ENCODE measurements at places on chromosomes 16 and 17.

DNA sequence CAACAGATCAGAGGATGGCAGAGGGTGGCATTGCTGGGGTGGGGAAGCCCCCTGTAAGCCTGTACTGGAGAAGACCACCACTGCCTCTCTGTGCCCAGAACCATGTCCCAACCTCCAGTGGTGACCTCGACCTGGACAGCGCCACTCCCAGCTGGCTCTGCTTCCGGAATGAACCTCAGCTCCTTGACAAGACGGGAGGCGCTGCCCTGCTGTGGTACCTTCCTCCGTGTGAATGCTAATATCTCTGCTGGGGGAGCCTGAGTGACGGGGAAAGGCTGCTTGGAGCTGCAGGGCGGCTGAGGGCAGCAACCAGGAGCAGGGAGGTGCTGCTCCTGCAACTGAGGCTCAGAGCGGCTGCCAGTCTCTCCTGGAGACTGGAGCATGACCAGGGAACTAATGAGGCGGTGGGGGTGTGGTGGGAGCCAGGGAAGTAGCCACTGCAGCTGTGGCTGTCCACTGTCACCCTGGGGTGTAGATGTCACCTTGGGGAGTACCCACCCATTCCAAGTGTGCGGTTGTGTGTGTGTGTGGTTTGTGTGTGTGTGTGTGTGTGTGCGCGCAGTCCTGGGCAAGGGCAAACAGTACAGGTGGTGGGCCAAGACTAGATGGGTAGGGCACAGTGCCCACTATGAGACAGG lies 6.2 kb downstream of the PRCD start:
- DNase-seq: no peak

- DNase-seq: no peak
Observed at GRCh38 chr16:3017794-3018506, at the start of gene CLDN6. CLDN6 (minus strand) TSS chr16:3018183; CDS start chr16:3016021, 2,162 bp downstream.

DNA sequence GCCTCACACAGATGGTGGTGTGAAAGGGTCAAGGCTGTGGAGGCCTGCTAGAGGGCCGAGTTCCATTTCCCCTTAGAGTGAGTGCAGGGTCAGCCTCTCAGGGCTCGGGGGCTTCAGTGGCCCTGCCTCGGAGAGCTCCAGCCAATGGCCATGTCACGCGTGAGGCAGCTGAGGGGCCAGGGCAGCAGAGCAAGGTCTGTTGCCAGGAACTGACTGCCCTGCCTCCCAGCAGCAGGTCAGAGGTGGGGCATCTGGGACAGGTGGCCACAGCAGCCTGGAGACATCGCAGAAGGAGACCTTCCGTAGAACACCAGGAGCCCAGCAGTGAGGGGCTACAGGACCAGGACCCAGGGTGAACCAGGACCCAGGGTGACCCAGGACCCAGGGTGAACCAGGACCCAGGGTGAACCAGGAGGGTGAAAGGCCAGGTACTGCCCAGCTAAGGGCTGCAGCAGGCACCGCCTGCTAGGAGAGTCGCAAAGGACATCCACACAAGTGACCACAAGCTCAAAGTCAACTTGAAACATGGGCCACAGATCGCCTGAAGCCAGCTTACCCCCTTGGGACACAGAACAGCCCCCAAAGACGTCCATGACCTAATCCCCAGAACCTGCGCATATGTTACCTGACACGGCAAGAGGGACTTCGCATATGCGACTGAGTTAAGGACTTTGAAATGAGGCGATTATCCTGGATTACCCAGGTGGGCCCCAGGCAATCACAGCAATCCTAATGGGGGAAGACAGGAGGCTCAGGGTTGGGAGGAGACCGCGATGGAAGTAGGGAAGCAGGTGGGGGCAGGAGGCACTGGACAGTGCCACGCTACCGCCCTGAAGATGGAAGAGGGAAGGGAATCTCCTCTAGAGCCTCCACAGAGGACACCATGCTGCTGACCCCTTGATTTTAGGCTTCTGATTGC lies 4.8 kb upstream of the MEAK7 start:
- no peak for DNase-seq

DNA sequence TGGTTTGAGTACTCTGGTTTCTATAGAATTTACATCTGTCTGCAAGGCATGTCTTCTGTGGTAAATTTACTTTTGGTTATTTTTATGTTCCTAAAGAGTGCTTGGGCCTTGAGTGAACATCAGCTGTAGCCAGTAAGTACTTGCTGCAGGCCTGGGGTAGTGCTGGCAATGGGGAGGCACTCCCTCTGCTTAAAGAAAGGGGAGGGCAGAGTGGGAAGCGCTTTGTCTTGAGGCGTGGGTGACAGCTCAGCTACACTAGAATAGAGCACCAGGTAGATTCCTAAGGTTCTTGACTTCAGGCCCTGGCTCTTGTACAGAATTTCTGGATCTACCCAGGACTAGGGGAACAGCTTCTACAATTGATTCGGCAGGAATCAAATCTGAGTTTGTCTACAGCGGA lies 50.6 kb downstream of the MPHOSPH6 start:
- no peak for DNase-seq

DNA sequence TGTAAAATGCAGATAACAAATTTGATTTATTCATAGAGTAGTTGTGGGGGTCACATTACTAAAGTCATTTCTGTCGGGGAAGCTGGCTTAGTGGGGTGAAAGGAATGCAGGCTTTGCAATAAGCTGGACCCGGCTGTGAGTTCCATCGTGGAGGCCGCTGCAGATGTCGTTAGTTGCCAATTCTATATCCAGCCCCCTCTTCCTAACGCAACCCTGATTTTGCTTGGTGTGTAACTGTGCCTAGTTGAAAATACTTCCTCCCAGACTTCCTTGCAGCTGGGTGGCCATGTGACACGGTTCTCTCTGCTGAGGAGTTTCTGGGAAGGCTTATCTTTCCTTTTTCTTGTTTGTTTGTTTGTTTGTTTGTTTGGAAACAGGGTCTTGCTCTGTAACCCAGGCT lies 4.5 kb downstream of the MFSD6L start:
- DNase-seq: no peak

GRCh38 chr16:16868727-16869126 lies 489.8 kb downstream of the NPIPA7 start:
- DNase-seq: no peak

DNA sequence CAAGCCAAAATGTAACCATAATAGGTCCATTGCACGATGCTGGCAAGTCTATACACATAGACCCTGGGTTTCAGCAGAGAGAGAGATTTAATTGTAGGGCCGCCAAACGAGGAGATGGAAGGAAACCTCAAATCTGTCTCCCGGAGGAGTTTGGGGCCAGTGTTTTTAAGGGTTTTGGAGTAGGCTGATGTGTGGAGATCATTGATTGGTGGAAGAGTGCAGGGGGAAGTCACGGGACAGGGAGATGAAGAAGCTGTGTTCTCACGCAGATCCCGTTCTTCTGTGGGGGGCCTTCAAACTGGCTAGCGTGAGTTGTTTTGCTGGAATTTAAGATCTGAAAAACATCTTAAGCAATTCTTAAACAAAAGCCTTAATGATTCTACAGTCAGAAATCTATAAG lies 84.8 kb downstream of the KATNIP start:
- no peak for DNase-seq
